Stimulated activated CD8-positive, alpha-beta memory T cell treated with anti-CD3 and anti-CD28 coated beads, Interleukin-7, amount 100 ng/mL, for 24 hours (primary cell): ENCODE measurements at places on chromosomes 13 and 19.

DNA sequence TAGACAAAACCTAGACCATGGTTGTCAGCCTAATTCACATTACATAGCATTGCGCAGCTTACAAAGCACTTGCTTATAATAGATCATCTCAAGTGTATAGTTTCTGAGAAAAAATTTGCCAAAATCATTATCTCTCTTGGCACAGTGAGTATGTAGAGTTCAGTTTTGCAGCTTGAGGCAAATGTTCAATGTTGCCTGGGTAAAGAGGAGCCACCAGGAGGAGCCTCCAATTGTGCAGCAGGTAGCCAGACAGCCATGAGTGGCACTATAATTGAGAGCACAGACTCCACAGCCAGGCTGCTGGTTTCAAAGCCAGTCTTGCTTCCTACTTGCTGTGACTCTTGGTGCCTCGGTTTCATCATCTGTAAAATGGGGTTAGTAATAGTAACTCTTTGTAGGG, 24.0 kb upstream of the OLFM4 start:
- no peak for DNase-seq

DNA sequence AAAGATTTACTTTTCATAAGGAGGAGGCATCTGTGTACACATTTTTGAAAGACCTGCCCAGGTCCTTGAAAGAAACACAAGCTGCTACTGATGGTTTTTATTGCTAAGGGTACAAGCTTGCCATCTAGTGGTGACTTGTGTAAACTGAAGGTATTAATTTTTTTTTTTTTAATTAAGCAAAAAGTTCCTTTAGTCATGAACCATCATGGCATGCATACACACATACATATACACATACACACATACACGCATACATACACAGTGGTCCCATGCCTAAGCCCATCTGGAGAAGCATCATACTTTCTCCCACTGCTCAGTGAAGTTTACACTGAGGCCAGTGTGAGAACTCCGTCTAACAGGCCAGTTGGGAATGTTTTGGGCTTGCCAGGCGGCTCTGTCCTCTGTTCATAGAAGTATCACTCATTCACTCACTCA, 312.5 kb downstream of the DCLK1 start:
- DNase-seq, result no peak

- no peak for DNase-seq
These were observed 223.5 kb upstream of the MAB21L1 start for GRCh38 chr13:35699825-35700510.

- no peak for DNase-seq
These were observed 159.0 kb downstream of the USP12 start for GRCh38 chr13:27012482-27013197.

GRCh38 chr13:61874970-61875579, 459.4 kb upstream of the PCDH20 start:
- DNase-seq, result no peak

DNA sequence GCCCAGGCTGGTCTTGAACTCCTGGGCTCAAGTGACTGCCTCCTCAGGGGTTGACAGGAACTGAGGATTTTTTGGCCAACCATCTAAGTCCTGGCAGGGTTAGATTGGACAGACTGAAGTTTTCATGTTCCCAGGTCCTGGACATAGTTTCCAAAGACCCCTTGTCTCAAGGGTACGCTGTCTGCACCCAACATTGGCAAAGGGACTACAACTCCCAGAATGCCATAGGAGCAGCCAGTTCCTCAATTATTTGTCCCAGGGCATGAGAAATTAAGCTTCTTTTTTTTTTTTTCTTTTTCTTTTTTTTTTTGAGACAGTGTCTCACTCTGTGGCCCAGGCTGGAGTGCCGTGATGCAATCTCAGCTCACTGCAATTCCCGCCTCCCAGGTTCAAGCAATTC, 6.9 kb downstream of the GYS1 start:
- DNase-seq, result no peak

GRCh38 chr13:104408733-104409132, 1342.5 kb upstream of the SLC10A2 start:
- no peak for DNase-seq
